H4 (cell line): ENCODE measurements at places on chromosomes 4 and X. TPM values are rescaled to one million over a fixed set of nuclear protein-coding genes. Genes with fewer than 3 reads are reported as not detected.

SMAD1 gene
- 16.2 and 21.1 TPM in 2 replicates for total RNA-seq

GSX2 gene
- total RNA-seq, result not detected in 2 replicates

DNA sequence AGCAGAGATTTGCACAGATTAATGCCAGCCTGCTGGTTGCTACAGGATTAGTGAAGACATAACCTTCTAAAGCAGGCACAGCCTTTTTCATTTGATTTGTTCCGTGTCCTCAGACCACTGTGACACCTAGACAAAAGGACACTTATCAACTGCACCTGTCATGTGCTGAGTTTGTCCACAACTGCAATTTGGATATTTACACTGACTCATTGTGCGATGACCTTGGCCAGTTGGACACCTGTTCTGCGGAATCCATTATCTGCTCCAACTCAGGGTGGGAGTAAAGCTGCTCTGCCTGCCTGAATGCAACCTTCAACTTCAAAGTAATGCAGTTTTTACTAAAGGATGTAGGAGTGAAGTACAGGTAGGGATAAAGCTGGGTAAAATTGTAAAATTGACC, 4.1 kb upstream of the NR0B1 start:
- no peak for DNase-seq

DNA sequence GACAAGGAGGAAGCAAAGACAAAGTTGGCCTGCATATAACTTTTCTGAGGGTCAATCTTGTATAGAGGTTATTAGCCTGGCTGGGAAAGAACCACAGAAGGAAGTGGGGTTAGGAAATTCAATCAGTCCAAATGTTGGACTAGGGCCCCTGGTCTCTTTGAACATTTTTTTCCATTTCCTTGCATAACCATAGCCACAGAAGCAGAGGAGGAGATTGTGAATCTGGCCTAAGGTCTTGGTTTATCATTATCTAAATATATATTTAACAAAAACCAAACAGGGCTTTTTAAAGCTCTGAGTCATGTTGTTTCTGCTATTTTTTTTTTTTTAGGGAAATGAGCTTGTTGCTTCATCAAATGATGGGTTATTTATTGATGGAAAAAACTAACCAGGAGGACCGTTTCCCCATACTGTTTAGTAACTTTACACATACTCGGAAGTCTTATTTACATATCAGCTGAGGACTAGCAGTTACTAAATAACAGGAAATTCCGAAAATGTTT, 97.7 kb upstream of the ACSL4 start:
- peak; percentile 47 for DNase-seq

- peak; percentile 62 for DNase-seq
Observed at GRCh38 chrX:23008431-23009099, 8.8 kb downstream of the DDX53 start.

GRCh38 chr4:64617800-64618199, 208.6 kb upstream of the TECRL start:
- peak; percentile 57 for DNase-seq

GRCh38 chr4:26856906-26857277, 3.7 kb upstream of the STIM2 start:
- no peak for DNase-seq

DNA sequence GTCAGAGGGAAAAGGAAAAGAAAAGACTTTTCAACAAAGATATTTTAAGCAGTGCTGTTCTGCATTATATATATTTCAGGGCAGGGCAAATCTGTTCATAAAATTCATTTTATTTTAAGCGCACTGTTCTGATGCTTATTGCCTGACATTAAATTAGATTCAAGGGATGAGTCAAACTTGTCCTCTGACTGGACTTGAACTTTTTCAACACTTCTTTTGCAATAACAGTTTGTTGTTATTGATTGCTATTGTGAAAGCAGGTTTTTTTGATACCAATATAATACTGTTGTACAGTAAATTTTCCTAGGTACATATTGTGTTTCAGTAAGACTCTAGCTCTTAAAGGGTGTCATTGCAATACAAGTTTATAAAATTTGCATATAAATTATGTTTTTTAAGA, 481.3 kb downstream of the NAF1 start:
- DNase-seq, result no peak

DNA sequence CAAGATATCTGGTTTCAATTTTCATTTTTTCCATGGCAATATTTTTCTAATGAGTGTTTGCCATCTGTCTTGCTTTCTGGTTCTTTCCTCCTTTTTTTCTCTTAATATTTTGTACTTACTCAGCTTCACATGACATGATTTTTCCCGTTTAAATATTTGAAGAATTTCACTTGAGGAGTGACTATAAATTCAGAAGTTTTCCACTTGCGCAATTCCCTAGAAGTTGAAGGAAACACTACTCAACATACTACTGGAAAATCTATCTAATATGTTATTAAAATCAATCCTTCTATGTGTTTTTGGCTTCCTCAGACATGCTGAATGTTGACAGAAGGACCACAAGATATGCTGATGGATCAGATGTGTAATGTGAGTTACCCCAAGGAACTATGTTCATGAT, 36.8 kb upstream of the BANK1 start:
- DNase-seq, result no peak
